ENCODE measurements at places on chromosomes 1 and 21.

- DNase-seq, result peak; percentile 94
Measured at GRCh38 chr21:45386728-45387371, 18.1 kb upstream of the COL18A1 start.

GRCh38 chr1:26359981-26360806 lies 6.3 kb upstream of the CRYBG2 start:
- no peak for DNase-seq

DNA sequence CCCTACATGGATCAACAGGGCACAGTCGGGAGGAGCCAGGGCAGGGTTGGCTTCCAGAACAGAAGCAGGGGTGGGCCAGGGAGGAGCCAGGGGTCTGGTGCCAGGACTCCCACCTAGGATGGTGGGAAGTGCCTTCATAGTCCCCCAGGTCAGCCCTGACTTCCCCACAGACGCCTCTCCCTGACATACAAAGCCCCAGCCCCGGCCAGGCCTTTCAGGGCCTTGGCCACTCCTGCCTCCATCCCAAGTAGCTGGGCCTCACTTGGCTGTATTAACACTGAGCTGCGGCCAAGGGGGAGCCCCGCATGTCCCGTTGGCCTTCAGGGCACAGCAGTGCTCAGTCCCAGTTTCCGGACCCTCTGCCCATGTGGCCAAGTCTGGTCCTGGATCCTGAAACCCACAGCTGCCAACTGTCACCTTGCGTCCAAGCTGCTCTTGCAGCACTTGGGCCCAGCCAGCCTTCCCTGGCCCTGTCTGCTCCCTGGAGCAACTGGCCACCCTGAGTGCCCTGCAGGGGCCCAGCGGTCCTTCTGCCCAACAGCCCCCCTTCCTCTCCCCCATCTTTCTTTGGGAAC lies 627.8 kb downstream of the MATN1 start:
- no peak for DNase-seq

- DNase-seq, result peak; percentile 47
Measured at GRCh38 chr1:3598051-3598491, 13.2 kb downstream of the MEGF6 start.

DNA sequence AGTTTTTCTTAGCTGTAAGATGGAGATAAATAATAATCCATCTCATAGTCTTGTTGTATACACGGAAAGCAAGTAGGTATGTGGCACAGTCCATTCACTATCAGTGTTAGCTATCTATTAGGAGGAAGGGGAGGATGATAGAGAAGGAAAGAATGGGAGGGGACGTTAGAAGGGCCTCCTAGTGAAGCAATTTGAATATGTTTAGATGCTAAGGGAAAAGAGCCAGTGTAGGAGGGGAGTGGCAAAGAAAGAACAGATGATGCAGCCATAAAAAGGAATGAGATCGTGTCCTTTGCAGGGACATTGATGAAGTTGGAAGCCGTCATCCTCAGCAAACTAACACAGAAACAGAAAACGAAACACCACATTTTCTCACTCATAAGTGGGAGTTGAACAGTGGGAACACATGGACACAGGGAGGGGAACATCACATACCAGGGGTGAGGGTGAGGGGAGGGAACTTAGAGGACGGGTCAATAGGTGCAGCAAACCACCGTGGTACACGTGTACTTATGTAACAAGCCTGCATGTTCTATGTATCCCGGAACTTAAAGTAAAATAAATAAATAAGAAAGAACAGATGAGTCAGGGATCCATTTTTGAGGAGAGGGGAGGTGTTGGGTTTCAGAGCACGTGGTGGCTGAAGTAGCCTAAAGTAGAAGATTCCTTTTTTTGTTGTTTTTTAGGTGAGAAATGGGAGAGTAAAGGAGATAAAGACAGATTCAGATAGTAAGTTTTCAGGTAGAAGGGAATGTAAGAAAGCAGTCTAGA lies 124.1 kb downstream of the POU2F1 start:
- peak; percentile 78 for DNase-seq

DNA sequence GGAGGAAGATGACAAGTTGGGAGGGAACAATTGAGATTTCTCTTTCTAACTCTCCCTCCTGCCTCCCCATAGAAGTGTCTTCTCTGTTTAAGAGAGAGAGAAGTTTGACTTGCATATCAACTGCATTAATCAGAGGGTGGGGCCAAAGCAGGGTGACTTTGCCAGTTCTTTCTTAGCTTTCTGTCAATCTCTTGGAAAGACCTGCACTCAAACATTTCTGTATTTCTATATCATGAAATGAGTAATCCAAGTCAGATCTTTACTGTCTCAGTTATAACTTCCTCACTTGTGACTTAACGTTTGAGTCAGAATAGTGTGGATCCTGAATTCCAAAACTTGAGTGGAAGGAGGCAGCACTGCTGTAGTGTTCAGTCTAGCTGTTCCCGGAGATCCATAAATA lies 180.8 kb upstream of the KCNK2 start:
- peak; percentile 56 for DNase-seq

- peak; percentile 88 for DNase-seq
Measured at GRCh38 chr21:38925923-38926322, 120.2 kb downstream of the ETS2 start.

- peak; percentile 18 for DNase-seq
Measured at GRCh38 chr1:58465825-58466629, 80.5 kb downstream of the OMA1 start.

Measured in choroid plexus epithelial cell (primary cell).